ENCODE measurements at places on chromosomes 16 and 17.
A peak's percentile ranks its signal among the peaks of the same experiment; 100 is the strongest.

DNA sequence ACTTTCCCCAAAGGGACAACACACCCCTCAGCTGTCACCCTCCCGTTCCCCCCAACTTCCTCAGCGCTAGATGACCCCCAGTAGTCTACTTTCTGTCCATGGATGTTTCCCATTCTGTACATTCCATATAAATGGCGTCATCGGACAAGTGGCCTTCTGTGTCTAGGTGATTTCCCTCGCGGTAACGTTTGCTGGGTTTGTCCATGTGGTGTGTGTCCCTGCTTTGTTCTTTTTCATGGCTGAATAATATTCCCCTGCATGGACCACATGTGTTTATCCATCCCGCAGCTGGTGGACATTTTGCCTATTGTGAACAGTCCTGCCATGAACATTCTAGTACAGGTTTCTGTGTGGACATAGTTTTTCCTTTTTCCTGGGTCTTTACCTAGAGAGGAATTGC, 7.3 kb upstream of the TEDC2 start:
- no peak for DNase-seq

DNA sequence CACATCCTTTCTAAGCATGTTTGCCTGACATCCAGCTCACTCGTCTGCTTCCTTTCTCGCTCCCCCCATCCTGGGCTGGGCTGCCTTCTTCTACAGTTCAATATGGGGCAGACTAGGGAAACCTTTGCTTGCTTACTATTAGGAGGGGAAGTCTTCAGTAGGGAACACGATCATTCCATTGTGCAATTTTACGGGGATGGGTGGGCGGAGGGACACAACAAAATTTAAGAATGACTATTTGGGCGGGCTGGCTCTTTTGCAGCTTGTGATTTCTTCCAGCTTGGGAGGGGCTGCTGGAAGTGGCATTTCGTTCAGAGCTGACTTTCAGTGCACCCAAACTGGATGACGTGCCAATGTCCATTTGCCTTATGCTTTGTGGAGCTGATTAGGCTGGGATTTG, 25.4 kb downstream of the PCTP start:
- no peak for DNase-seq

- DNase-seq = no peak
These were observed 525.5 kb downstream of the KIF2B start for GRCh38 chr17:54348234-54348633.

GRCh38 chr16:46883353-46883689, 841 bp upstream of the GPT2 start:
- no peak for DNase-seq

DNA sequence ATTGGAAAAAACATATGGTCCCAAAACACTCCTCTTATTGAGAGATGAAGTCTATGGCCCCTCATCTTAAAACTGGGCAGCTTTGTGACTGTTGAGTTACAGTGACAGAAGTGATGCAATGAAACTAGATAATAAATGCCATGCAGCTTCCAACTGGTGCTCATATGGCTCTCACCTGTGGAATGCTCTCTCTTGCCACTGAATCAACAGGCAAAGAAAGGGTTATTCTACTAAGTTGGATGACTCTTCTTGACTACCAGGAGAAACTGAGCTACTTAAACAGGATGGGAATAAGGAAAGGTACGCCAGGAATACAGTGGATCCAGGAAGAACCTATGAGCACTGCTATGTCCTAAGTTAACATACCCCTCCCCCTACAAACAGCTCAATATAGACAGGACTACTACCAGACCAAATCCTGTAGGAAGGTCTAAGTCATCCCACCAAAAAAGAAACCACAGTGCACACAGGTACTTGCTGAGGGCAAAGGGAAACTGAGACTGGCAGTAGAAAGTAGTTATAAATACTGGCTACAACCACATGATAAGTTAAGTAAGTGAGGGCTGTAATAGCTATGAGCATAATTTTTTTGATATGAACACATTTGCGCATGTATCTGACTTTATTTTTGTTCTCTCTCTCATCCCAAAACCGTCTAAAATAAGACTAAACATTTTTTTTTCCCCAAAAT, 398.5 kb downstream of the ZFHX3 start:
- DNase-seq = no peak

- DNase-seq = no peak
These were observed 50.4 kb downstream of the KATNIP start for GRCh38 chr16:27600381-27600780.

GRCh38 chr17:42779936-42780850, at the start of gene WNK4:
TSS of gene WNK4 (plus strand) at chr17:42780610. CDS start at chr17:42780699, 89 bp downstream.
- no peak for DNase-seq

- DNase-seq = no peak
These were observed 9.0 kb downstream of the CUEDC1 start for GRCh38 chr17:57945996-57946797.

DNA sequence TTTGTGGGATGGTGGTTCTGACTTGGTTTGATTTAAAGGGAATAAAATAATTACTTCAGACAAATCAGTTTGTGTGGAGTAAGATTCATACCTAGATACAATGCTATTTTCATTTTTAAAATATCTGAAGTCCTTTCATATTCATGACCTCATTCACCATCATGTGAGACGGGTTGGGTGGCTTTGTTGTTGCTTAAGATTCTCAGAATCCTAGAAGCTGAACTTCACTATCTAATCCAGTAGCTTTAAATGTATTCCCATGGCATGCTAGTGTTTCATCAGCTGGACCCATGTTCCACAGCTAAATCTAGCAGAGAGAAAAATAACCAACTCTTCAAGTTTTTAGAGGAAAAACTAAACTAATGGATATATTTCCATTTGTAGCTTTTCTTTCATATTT, 2.7 kb upstream of the AMFR start:
- no peak for DNase-seq

DNA sequence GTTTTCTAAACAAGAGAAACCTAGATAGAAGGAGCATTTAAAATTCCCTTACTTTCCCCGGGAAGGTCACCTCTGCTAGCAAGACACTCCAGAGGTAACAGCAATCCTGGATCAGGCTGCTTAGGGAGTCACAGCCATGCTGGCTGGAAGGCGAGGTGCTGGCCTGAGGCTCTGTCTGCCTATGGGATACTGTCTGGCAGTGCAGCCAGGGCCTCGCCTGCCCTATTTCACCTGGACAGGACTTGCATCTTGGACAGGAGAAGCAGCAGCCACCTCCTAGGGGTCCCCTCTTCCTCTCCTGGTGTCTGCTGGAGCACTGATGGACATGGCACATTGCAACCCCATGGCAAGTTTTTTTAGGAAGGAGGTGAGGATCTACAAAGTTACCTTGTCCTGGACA, 15.1 kb downstream of the FA2H start:
- no peak for DNase-seq

GRCh38 chr16:47017636-47018035, 44.2 kb upstream of the DNAJA2 start:
- DNase-seq = no peak

DNA sequence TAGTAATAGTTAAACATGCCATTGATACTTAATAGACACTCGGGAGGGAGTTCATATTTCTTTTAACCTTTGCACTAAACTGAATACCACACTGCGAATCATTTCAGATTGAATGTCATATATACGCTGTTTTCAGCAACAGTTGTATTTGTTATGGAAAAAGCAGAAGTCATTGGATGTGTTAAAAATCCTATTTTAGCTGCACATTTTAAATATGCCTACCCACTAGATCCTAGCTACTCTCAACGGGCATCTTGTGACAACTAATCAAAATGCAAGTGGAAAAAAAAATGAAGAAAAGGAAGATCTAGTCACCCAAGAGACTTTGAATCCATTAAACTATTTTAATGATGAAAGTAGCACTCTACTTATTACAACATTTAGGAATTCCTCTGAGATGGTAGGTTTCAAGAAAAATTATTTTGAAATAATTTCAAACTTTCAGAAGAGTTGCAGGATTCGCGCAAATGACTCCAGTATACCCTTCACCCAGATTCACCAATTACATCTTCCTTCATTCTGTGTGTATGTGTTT, 51.4 kb upstream of the MNT start:
- no peak for DNase-seq

GRCh38 chr16:55834049-55834448, 1.2 kb upstream of the CES1 start:
- no peak for DNase-seq

DNA sequence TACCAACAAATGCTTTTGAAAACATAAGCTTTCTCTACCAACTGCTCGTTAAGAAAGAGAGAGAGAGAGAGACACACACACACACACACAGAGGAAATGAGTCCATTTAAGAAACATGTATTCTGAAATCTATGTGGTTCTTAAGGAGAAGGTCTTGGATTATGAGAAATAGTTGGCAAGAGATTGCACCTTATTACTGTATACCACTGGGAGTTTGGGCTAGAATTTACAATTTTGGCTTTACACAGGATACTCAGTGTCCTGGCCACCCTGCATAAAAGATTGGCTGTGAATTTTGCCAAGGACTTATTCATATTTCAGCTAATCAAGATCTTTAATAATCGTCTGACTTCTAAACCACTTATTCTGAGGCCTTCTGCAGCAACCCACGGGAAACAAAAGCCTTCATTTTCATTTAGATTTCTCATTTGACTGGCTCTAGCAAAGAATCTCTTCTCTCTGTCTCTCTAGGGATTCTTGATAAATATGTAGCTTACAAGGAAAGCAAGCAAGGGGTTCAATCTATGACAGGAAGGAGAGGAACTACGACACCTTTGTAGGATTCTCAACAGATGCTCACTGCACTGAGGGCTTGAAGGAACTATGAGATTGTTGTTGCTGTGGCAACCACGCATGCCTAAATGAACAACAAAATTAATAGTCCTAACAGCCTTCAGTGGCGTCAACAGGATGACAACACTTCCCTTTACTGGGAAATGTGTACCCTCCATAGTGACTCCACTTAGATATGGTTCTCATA, 75.3 kb upstream of the GNAO1 start:
- DNase-seq = no peak

- no peak for DNase-seq
These were observed 7.9 kb downstream of the TRPV3 start for GRCh38 chr17:3549610-3550162.

DNA sequence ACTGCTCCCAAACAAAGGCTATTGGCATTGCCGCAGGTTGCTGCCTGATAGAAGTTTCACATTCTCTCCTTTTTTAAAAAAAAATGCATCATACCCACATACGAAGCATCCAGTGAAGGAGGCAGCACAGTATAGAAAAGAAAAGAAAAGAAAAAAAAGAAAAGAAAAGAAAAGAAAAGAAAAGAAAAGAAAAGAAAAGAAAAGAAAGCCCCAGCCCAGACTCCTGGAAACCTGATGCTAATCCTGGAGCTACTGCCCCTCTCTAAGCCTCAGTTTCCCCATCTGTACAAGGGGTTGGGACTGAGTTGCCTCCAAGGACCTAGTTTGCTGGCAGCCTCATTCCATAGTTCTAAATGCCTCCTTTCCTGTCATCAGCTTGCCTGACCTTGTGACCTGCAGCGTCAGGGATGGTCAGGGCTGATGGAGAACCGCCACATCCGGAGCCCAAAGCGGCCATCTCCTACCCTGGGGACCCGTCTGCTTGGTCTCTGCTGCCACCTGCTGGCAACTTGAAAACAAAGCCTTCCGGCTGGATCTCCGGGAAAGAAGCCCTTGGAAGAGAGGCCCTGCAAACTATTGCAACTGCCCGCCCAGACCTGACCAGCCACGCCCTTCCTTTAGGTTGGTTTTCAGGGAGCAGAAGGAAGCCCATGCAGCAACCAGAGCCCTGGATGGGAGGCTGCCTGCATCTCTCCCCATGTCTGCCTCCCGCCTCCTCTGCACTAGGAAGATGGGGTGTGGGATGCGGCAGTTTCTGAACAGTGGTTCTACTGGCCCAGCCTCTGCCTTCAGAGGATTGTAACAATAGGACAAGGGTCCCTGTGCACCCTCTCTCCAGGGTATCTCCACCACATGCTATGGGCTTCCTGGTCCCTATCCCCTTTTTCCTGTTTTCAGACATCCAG, 13.0 kb downstream of the AIPL1 start:
- no peak for DNase-seq

DNA sequence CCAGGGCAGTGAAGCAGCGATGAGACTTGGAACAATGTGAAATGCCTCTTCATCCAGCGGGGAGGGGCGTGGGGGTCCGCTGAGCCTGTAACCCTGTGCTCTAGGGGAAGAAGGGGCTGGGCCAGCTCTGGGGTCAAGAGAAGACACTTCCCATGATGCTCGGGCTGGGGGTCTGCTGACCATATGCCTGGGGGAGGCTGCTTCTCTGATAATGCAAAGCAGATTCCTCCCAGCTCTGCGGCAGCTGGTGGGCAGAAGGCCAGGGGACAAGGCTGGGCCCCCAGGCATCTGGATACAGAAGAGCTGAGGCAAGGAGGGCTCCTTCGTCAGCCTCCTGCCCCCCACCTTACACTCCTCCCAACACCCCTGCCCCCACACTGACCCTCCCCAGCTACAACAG, 24.7 kb downstream of the NGFR start:
- no peak for DNase-seq

- DNase-seq = peak; percentile 77
These were observed 20.7 kb upstream of the CMTM4 start for GRCh38 chr16:66717112-66717675.

GRCh38 chr16:58198022-58198683, at the start of gene CSNK2A2:
TSS of gene CSNK2A2 (minus strand) at chr16:58198106. CDS start at chr16:58197736, 370 bp downstream.
- peak; percentile 6 for DNase-seq

DNA sequence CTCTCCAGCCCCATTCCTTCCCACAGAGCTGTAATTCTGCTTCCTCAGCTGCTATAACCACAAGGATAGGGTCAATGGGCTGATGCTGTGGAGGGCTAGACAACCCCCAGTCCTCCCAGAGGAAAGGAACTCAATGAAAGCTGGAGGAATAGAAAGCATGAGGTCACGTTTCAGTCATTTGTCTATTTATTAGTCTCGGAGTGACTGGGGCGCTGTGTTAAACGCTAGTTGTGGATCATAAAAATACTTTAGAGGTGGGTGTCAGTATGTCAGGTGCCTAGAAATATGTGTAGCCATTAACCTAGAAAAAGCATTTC, 787 bp upstream of the CCL3L1 start:
- no peak for DNase-seq

DNA sequence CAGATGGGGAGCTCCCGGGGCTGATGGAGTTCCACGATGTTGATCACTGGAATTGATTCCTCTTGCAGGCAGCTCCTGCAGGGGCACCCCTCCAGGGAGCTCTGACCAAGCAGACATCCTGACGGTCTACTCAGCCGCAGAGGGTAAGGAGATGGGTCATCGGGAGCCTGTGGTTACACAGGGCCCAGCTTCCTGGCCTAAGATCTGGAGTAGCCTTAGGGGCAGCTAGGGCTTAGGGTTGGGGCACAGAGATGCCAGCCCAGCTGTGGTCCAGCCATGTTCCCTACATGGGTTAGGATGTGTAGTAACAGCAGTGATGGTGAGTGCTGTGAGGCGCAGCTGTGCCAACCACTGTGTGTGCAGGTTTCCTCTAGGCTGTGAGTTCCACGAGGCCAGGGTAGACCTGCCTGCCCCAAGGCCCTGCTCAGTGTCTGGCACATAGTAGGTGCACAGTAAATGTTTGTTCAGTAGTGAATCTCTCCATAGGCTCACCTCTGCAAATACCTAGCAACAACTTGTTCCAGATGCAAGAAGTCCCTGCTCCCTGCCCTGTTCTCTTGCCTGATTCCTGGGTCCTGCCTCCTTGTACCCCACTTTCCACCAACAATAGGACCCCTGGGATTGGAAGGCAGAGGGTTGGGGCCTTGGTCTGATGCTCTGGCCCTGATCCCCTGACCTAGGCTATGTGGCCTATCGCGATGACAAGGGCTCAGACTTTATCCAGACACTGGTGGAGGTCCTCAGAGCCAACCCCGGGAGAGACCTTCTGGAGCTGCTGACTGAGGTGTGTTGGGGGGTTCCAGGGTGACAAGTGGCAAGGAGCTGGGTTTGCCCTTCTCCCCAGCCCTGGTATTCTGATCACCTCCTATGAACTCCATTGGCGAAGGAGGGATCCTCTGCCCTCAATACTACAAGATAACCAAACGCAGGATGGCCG, 13.7 kb downstream of the ZNF213 start:
- DNase-seq = no peak

Data from HFF-Myc (cell line).